CD4-positive, alpha-beta T cell treated with Interferon gamma for 1 hour (primary cell): ENCODE measurements at places on chromosomes 12 and 14.

GRCh38 chr12:80598004-80598606 is 109.3 kb upstream of the MYF6 start:
- no peak for DNase-seq

DNA sequence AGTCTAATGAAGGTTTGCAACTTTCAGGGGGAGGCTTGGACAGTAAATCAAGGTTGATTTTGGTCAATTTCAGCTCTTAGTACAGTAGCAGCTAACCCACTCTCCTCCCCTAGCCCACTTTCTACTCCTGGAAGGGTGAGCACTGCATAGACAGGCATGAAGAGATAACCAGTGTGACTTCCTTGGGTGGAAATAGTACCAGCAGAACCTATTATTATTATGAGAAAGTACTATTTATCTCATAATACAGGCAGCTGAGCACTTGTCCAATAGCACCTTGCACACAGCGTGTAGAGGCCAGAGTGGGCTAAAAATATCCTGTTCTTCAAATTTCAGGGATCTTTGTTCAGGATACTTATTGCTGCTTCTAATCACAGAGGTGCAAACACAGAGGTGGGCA is 96.2 kb upstream of the FKBP4 start:
- no peak for DNase-seq

GRCh38 chr14:92585981-92586937 is 72.7 kb downstream of the RIN3 start:
- peak; percentile 20 for DNase-seq

DNA sequence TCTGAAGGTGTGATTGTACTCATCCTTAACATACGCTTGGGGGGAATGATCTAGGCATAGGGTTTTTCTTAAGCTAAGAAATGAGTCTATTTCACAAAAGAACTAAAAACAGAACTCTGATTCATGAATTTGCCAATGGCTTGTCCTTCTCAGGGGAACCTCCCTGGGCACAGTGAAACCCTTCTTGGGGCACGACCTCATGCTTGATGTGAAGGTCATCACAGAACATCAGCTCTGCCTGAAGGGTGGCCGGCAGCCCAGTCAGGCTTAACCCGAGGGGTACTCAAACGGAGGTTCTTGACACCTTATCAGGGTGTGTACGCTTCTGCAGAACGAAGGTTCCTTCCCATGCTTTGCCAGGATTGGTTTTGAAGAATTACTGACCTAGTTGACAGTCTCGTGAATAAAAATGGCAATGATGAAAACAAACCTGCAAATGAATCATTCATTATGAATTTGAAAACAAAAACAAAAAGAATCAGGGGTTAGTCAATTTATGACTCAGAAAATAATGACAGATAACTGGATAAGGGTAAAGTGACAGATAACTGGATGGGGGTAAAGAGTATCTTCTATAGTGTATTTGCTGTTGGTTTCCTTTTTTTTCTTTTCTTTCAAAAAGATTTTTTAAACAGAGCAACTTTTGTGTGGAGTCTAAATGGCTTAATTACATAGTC is 86.4 kb downstream of the GALNT8 start:
- no peak for DNase-seq

DNA sequence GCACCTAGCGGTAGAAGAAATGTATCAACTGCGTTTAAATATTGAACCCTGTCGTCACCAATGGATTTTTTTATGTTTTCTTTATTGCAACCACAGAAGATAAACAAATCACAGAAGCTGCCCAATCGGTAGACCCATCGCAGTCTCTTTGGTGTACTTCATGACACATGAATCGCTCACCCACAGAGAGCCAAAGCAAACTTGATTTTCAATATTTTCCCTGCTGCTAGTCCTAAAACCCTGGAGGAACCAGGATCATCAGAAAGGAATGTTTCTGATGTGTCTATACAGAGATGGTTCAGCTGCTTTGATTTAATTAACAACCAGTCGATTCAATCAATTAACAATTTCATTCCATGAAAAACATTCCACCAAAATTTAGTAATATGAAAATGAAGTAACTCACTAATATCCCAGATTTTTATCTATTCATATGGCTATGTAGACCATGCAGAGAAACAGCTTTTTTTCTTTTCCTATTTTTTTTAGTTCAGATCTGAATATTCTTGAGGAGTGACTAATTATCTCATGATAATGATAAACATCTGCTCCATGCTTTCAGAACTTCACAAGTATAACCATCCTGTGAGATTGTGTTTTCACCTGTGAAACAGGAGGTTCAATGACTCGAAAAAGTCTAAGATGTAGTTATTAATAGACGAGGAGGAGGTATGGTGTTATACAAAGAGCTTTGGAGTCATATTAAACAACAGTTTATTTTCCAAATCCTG is 46.1 kb downstream of the DIO2 start:
- DNase-seq: no peak

DNA sequence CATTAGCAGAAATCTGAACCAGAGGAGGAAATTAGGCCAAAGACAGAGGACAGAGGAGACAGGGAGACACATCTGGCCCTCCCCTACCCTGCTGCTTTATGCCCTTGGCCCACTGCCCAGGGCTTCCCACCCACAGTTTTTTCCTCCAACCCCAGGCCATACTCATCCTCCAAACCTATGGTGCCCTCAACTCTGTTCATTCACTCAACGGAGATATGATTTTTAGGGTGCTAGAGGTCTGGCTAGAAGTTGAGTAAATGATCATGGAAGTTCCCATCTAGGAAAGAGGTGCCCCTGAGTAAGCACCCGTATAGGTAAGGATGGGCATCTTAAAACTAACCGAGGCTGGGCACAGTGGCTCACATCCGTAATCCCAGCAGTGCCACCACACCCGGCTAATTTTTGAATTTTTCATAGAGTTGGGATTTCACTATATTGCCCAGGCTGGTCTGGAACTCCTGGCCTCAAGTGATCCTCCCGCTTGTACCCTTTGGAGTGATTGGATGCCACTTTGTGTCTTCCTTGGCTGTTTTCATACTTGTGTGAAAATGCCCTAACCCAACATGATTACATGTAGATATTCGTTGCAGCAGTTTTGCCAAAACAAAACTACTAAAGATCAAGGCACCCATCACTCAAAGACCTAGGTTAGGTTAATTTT is 4.4 kb downstream of the KRT18 start:
- DNase-seq: no peak

- no peak for DNase-seq
Observed at GRCh38 chr12:118846416-118846815, 134.9 kb upstream of the SRRM4 start.

- no peak for DNase-seq
Observed at GRCh38 chr14:93317875-93318807, 14.7 kb downstream of the BTBD7 start.

DNA sequence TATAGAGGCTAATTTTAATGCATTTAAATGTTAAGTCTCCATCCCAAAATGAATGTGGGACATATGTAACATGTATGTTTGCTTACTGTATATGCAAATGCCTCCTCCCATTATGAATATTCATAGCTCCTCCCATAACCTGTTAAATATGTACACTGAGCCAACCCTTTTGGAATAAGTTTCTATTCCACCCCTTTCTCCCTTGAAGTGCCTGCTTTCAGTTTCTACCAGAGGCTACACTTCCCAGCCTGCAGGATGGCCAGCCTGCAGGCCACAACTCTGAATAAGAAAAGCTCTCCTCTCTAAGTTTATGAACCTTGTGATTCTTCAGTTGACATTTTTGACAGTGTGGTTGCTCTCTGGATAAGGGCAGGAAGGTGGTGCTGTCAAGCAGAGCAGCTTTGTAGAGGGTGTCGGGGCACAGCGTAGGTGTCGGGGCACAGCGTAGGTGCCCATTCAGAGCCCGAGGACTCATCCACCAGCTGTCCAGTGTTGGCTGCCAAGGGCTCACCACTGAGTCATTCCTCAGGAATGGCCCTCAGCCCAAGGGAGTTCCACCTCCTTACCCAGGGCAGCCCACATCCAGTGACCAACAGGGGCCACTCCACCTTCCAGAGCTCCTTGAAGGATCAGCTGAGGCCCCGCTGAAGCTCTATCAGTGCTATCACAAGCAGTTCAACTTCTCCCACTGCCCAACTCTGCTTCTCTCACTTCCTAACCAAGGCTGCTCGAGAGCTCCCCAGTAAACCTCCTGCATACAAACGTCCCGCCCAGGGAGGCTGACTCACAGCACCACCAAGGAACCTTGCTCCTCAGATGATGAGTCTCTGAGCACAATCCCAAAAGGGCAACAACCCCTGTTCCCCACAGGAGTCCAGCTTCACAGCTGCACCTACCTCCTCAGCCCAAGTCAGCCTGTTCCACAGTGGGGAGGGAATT is 31.4 kb downstream of the VWF start:
- peak; percentile 32 for DNase-seq

- no peak for DNase-seq
Observed at GRCh38 chr12:113798552-113798951, 167.6 kb downstream of the RBM19 start.

GRCh38 chr14:36514278-36515104 is 5.5 kb downstream of the NKX2-1 start:
- DNase-seq: no peak

- DNase-seq: no peak
Observed at GRCh38 chr12:74790931-74791330, 253.3 kb downstream of the ATXN7L3B start.

DNA sequence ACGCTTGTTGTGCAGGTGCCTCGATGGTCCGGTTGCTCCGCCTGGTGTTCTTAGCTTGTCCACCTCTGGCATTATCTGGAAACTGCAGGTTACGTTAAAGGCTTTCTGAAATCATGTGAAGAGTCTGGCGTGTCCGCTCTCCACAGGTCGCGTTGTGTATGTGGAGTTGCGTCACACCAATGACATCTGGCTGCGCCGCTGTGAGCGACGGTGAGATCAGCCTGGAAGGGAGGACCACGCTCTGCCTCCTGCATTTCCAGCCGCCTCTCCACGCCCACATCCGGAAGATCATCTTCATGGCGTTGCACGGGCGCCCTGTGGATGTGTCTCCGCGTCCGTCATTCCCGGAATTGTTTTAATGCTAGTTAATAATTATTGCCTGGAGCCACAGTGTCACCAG is 50.6 kb upstream of the GALNT9 start:
- DNase-seq: no peak

GRCh38 chr12:127503246-127503645 is 763.7 kb upstream of the TMEM132C start:
- no peak for DNase-seq

GRCh38 chr12:68242777-68243176 is 10.6 kb downstream of the IL22 start:
- no peak for DNase-seq

- peak; percentile 52 for DNase-seq
Observed at GRCh38 chr12:108565976-108566375, 3.6 kb downstream of the ISCU start.

GRCh38 chr14:93734086-93734822 is 54.0 kb downstream of the PRIMA1 start:
- no peak for DNase-seq

GRCh38 chr14:96092936-96093335 is 53.8 kb downstream of the C14orf132 start:
- no peak for DNase-seq

DNA sequence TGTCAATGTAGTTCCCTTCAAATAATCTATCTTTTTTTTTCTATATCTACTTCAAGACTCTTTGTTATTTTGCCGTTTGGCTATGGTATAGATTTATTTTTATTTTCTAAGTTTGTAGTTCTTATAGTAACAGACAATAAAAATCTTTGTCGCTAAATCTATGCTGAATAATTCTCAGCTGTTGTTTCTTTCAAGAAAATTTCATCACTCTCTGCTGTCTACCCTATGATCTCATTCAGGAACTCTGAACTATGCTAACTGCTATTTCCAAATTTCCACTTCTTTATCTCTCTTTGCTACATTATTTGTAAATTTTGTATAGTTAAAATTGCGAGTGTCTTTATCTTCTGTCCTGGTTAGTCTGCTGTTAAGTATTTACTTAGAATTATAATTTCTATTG is 353.6 kb downstream of the LRFN5 start:
- no peak for DNase-seq

DNA sequence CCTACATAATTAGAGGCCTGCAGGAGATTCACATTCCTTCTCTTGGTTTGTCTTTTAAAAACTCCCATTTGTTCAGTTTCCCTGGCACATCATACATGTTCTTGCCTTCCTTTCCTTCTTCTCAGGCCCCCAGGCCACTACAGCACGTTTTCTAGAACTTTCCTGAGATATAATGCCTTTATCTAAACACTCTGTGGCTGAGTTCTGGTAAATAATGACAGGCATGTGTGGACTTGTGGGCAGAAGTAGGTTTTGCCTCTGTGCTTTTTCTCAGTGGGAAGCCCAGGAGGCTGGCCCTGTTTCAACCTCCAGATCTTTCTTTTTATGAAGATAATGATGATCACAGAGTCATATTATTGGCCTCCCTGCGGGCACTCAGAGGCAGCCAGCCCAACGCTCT is 117.2 kb downstream of the TMX1 start:
- no peak for DNase-seq

DNA sequence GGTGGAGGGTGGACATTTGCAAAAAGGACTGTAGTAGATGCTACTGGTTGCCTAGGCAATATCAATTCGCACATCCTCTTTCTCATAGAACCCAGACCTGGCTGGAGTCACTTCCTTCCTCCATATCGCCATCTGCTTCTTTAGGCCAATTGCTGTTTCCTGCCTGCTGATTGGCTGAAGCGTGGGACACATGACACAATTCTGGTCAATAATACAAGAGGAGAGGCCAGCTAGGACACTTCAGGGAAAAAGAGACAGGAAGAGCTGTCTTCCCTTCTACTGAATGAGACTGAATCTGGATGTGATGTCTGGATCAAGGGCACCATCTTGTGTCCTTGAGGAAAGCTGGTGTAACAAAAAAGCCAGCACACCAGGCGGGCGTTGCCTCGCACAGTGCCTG is 53.8 kb downstream of the TRPV4 start:
- DNase-seq: no peak
